ENCODE measurements at places on chromosomes 1 and 21. TPM values are rescaled to one million over a fixed set of nuclear protein-coding genes. Genes with fewer than 3 reads are reported as not detected.

GRCh38 chr1:19096036-19096833, 113.8 kb downstream of the UBR4 start:
- peak; percentile 46 for ATAC-seq

The CELA3B gene
- total RNA-seq = not detected

GRCh38 chr1:25685211-25685750, 68.7 kb downstream of the MAN1C1 start:
- ATAC-seq = no peak

DNA sequence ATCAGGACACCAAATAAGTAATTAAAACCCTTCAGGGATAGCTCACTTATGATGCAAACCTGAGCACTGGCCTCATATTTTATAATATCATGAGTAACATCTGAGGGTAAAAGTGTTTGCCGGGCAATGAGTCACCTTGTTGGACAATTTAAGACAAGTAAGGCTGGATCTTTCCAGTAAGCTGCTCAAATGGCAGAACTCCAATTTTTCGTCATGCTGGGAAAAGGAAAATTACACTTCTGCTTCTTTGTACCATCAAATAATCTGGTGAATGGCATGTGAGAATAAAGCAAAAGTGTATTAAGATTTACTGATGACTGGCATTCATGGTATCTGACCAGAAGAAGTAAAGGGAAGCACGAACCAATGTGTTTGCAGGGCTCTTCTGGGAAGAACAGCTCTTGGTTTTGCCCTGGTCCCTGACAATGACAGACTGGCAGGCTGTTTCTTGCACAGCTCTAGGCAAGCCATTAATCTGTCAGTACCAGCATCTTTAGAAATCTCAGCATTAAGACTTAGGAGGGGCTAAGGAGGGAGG, 392.2 kb downstream of the VAV3 start:
- ATAC-seq = peak; percentile 73

DNA sequence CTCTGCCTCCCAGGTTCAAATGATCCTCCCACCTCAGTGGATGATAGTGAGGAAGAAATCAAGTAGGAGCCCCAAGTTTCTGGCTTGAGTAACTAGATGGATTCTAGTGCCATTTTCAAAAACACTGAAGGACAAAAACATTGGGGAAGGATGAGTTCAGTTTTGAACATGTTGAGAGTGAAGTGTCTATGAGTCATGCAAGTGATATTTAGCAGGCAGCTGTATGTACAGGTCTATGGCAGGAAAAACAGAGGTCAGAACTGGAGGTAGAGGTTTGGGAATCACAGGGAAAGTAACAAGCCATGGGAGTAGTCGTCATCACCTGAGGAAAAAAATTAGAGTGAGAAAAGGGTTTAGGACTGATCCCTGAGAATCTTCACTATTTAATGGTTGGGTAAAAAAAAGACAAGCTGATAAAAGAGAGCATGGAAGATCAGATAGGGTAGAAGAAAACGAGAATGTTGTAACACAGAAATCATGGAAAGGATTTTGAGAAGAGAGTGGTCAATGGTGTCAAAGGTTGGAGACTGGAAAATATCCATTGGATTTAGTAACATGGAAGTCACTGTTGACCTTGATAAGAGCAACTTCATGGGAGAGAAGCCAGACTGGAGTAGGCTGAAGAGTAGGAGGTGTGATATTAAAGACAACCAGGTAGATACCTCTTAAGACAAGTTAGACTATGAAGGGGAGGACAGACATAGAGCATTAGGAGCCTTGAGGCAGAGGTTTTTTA, 53.1 kb downstream of the DIPK1A start:
- ATAC-seq = no peak

The HOOK1 gene
- 3.1 TPM for total RNA-seq

The SMCP gene
- not detected for total RNA-seq

All from motor neuron (in vitro differentiated cells).